ENCODE measurements at places on chromosomes 6 and 20. TPM values are rescaled to one million over a fixed set of nuclear protein-coding genes. Genes with fewer than 3 reads are reported as not detected.

The NTSR1 gene
- 0.04 TPM for total RNA-seq

The PRKN gene
- total RNA-seq = 4.0 TPM

The CST5 gene
- total RNA-seq = not detected

DNA sequence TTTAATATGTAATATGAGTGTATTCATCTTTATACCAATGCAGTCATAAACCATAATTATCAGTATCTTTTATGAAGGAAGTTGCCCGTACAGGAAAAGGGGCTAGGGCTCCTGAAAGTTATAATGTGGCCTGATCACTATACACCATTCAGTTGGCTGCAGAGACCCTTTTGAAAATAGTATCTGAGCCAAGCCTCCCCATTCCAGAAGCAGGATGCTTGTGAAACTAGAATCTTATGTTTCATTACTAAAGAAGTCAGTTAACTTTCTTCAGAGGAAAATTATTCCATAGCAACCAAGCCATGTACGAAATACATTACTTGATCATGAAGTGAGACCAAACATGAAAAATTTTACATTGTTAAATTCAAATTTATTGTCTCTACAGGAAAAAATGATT, 251.5 kb upstream of the TCF21 start:
- DNase-seq = peak; percentile 60
- no peak overlapping the region for H3K4me3 ChIP-seq
- H3K27me3 ChIP-seq = no peaks in the 10 kb centered on the region
- no peak overlapping the region for H3K27ac ChIP-seq
